ENCODE measurements at places on chromosomes 3 and 15.

GRCh38 chr3:101646726-101647125 lies 30.2 kb downstream of the ZBTB11 start:
- DNase-seq, result no peak

DNA sequence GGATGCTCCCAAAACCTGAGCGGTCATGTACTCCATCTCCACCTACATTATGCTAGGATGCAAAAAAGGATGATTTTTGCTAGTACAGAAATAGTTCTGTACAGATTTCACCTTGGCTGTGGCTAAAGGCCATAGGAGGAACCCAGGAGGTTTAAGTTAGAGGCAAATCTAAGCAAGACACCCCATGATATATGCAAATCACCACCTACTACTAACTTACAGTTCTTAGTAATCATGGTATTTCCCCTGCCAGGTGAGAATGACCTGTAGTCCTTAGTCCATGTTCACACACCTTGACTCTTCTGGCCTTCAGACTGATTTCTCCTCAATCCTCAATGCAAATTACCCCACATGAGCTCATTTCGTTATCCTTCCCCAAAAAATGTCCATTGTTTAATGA lies 154.2 kb downstream of the IMPG2 start:
- DNase-seq, result no peak

DNA sequence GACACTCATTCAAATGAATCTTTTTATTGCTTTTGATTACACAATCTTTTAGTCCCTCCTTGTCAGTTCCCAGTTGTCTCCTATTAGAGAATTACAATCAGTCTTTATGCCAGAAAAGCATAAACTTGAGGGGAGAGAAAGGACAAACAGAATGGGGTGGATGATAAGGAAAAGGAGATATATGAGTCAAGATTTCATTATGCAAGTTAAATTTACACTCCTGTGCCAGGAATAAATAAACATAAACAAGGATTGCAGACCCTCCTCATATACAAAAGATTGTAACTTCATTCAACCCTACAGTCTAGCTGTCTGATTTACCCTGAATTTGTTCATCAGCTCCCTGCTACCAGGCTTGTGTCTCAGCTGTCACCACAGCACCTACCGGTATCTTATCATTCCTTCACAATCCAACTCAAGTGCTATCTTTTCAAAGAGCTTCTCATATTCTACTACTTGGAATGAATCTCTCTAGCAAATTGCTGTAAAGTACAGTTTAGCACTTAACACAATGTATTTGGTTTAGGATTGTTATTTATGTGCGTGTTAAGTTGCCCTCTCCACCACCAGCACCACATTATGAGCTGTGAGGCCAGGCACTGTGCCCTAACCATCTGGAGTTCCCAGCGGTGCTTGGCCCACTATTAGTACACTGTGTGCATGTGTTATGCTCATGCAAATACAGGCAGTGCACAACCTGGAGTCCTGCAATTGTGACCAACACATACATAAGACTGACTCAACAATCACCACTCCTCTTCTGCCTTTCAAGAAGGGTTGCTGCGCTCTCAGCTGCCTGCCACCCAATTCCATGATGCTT lies 504.1 kb downstream of the TBL1XR1 start:
- no peak for DNase-seq

DNA sequence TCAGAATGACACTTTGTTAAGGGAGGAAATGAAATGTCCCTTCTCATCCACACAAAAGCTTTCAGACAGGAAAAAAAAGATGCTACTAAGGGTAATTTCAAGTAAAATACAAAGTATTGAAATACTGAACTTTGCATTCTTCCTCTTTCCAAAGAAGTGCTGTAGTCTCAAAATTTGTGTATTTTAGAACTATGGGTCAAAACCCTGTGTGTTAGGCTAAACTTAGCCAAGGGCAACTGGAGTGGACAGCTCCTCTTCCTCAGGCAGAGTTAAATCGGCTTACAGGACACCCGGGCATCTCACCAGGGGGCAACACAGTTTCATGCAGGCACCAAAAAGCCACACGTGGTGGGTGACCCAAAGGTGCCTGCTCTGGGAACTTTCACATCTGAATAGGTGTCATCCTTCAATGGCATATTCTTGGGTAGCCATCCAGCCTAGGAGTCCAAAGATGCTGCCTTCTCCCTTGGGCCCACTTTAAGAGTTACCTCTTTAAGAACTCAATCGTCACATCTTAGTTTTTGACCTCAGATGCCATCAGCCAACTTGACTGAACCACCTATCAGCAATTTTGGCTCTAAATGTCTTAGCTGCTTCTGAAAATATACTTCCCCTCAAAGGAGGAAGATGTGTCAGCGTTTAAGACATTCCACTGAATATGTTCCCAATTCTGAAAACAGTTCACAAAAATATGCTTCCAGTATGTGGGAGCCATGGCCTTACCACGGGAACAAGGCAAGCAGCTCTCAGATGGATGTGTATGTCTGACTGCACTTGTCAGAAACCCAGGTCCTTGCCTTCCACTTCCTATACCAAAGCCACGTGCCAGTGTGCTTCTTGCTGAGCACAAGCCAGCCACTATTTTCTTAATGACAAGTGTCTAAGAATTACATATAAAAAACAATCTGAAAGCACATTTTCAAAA lies 32.2 kb upstream of the MUC13 start:
- no peak for DNase-seq

DNA sequence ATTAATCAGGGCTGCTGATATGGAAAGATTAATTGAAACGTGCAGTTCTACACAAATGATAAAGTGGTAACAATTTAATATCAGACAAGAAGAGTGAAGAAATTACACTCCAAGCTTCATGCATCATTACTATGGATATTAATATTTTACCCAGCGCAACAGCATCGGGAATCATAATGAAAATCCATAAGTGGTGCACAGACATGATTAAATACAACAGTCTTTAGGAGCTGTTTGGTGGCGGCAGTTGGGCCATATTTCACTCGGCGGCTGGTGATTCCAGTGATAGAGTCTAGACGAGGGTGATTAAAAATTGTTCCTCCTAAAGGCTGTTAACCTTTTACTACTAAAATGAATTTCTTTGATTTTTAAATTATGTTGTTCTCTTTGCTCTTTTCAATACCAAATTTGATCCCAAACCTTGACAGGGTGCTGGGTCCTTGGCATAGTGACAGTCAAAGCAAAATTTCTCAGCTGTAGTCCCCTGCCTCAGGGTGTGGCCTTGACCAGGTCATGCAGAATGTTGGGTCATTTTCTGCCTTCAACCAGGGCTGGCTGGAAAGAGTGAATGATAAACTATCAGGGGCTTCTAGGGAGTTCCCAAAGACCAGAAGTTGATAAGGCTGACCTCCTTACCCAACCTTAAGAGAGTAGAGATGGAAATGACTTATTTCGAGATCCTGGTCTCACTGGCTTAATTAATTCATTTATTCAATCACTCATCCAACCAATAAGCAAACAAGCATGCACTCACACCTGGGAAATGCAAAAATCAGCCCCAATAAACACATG lies 392.0 kb downstream of the IL20RB start:
- DNase-seq, result no peak

DNA sequence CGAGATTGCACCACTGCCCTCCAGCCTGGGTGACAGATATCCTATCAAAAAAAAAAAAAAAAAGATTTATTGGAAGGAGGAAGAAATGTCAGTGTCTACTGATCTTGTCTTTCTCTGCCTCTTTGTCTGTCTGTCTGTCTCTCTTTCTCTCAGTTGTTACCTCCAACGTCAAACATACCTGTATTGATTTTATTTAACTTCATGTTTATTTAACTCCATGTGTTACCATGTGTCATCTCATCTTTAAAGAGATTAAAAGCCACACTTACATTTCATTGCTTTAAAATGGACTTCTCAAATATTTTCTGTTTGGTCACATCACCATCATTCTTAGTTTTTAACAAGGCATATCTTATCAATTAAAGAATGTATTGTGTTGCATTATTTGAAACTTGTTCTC lies 9.4 kb downstream of the CLDN11 start:
- DNase-seq, result no peak

- DNase-seq, result no peak
Measured at GRCh38 chr3:48708481-48708889, 8.5 kb downstream of the IP6K2 start.

DNA sequence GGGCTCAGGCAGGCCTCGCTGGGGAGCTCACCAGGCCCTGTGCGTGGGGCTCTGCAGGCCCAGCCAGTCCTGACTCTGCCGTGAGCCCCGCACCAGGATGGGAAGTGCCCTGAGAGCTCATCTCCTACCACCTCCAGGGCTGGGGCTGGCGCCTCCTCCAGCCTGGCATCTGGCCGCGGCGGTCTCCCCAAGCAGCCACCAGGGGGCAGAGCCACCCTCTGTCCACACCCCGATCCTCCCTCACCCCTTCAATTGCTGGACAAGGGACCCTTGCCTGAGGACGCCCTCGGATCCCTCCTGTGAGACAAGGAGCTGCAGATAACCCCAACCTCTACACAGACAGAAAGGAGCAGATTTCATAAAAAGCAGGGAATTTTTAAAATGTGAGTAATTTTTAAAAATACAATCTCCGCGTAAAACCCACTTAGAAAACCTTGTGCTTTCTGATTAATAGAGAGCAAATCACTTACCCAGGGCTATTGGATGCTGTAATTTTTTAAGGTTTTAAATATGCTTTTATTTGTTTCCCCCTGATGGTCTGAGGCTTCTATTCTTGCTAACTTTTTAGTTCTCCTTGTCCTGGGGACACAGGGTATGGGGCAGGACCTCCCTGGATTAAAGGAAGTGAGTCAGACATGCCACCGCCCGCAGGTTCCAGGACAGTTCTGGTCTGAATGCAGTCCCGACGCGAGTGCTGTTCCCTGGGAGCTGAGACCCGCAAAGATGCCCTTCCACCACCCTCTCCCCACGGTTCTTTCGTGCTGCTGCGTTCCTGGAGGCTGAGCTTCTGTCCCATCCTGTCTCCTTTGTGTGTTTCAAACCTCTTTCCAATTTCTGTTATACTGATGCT lies 52.3 kb upstream of the CHRNA7 start:
- peak; percentile 51 for DNase-seq

GRCh38 chr3:150390087-150390486 lies 18.0 kb upstream of the TSC22D2 start:
- no peak for DNase-seq

GRCh38 chr15:82681371-82681770 lies 28.3 kb downstream of the AP3B2 start:
- no peak for DNase-seq

GRCh38 chr15:95653361-95653805 lies 677.1 kb upstream of the NR2F2 start:
- no peak for DNase-seq

DNA sequence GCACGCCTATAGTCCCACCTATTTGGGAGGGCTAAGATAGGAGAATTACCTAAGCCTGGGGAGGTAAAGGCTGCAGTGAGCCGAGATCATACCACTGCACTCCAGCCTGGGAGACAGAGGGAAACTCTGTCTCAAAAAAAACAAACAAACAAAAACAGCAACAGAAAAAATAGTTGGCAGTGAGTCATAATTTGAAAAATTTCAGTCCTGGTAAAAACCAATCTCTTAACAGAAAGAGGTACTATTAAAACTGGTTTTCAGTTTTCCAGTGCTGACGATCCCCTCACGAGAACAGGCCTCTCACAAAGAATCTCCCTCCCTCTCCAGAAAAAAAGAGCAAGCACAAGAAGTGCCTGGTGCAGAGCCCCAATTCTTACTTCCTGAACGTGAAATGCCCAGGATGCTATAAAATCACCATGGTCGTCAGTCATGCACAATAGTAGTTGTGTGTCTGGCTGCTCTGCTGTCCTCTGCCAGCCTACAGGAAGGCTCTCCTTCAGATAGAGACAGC lies 22.8 kb upstream of the MAP4 start:
- no peak for DNase-seq

DNA sequence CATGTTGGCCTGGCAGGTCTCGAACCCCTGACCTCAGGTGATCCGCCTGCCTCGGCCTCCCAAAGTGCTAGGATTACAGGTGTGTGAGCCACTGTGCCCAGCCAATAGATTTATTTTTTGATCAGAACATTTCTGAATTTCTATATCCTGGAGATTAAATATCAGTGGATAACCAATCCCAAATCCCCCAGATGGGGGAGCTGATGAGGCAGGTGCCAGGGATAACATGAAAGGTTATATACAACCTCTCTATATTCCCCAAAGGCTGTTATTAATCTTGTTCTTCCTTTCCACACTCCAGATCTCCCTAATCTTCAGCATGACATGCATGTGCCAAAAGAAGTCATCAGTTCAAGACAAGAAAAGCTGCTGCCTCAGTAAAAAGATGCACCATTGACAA lies 112.3 kb downstream of the WDR76 start:
- DNase-seq, result no peak

DNA sequence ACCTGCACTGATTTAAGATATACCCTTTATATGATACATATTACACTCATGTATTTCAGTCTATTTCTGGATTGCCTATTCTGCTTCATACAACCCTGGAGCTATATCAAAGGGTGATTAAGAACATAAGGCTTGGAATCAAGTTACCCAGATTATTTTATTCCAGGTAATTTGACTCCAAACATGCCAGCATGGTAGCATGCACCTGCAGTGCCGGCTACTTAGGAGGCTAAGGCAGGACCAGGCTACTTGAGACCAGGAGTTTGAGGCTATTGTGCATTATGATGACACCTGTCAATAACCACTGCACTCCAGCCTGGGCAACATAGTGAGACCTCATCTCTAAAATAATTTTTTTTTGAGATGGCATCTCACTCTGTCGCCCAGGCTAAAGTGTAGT lies 50.4 kb upstream of the NEO1 start:
- no peak for DNase-seq

GRCh38 chr3:187630404-187630803 lies 39.8 kb downstream of the SST start:
- no peak for DNase-seq

DNA sequence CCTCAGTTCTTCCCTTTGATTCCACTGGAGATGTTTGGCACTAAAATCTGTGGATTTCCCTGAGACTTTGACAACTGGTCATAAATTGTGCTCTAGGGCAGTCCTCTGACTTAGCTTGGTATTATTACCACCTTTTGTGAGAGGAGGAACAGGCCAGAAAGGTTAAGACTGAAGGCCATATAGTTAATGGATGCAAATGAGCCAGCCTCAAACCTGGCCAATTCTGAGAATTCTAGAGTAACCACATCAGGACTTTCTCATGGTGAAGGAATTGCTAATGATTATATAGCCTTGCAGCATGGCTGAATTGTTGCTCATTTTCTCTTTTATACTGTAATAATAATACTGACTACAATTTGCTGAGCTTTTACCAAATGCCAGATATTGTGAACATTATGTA lies 162.5 kb downstream of the CADPS start:
- DNase-seq, result no peak

- DNase-seq, result no peak
Measured at GRCh38 chr15:70094690-70095311, 2.9 kb downstream of the TLE3 start.

GRCh38 chr15:45458746-45459403 lies 63.7 kb downstream of the SLC30A4 start:
- DNase-seq, result peak; percentile 87

- no peak for DNase-seq
Measured at GRCh38 chr15:57367556-57367955, 8.7 kb upstream of the CGNL1 start.

- no peak for DNase-seq
Measured at GRCh38 chr3:41833628-41834027, 128.3 kb downstream of the ULK4 start.

GRCh38 chr15:93029836-93030429 lies 59.1 kb downstream of the RGMA start:
- DNase-seq, result no peak

All from CD4-positive, alpha-beta T cell treated with Interferon alpha-2 for 1 hour (primary cell).